ENCODE measurements at places on chromosomes 3 and 15.

GRCh38 chr3:65914740-65915367 lies 123.9 kb downstream of the MAGI1 start:
- DNase-seq, result no peak

GRCh38 chr3:12107071-12107713 lies 51.5 kb downstream of the TIMP4 start:
- DNase-seq, result peak; percentile 57

DNA sequence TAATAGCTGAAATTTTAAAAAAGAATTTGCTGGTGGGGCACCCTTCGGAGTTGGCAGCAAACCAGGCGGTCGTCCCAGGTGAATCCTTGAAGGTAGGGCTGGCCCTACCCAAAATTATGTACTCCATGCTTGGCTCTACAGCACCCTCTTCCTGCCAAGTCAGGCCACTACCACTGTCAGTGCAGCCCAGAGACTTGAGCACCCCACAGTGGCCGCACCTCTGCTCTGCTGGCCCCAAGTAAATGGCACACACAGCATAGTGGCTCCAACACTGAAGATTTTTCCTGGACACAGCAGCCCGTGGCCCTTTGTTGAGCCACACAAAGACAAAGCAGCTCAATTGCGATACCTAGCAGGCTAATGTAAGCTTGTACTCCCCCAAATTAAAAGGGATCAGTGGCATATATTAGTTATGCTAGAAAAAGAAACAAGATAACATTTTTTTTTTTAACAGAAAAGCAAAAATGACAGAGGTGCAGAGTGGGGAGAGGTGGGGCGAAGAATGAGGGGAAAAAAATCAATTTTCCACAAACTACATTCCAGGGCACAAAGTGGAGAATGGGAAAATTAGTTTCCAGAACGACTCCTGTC lies 250.5 kb downstream of the UACA start:
- no peak for DNase-seq

DNA sequence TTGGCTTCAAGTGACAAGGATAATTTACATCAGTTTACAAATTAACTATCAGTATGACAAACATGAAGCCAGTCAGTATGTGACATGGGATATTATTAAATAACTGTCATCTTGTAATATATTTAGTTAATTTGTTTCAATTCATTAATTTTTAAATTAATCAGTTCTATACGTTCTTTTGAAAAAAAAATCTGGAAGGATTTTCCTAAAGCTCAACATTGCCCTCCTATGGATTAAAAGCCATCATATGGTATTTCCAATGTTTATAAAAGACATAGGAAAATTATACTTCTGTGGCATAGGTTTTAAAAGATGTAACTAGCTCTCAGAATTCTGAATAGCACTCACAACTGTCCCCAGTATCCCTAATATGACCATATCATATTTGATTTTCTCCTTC lies 134.4 kb downstream of the PLOD2 start:
- no peak for DNase-seq

- no peak for DNase-seq
These were observed 109.5 kb downstream of the PGPEP1L start for GRCh38 chr15:98898122-98898521.

DNA sequence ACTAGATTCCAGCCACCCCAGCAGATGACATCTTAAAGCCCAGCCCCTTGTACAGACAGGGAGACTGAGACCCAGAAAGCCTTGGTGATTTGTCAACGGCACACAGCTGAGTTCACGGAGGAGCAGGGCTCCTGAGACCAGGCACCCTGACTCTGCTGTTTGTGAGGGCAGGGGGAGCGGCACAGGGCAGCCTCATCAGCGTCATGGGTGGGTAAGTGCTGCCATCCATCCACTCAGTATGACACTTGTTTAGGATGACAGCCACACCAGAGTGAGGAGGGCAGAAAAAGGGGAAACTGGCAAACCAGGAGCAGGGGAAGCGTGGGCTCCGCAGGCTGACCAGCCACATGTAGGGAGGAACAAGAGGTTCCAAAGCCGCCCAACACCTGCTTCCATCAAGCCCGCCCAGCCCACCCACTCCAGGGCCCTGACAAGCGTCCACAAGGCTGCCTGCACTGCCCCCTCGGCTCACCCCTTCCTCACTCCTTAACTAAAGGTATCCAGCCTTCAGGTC lies 19.9 kb downstream of the RBPMS2 start:
- DNase-seq, result no peak

DNA sequence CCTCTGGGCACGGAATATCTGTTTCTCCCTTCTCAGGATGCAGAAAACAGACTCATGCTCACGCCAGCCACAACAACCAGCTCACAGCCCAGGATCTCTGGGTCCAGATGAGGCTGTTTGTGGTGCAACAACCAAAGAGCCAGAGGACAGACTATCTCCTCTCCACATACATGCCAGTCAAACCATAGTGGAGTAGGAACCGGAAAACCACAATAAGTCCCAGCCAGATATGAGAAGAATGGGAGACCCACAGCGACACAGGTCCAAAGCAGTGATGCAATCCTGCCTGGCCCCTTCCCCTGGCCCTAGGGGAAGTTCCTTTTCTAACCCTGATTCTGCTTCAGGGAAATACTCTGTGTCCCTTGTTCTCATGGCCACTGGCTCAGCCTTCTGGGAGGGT lies 27.6 kb downstream of the MEX3B start:
- DNase-seq, result no peak

DNA sequence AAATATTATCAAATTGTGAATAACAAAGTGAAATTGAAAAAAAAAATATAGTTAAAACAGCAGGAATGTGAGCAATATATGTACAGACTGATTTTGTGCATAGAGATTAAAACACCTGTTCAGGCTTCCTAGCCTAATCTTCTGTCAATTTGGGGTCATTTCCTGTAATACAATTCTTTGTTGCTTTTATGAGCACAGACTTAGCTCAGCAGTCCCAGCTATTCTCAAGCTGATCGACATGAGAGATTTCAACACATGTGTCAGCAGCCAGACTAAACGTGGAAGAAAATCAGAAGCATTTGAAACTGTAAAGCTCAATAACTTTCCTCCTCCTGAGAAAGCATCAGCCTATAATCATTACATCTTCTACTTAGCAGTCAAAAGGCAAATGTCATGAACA lies 1.6 kb upstream of the FHIT start:
- no peak for DNase-seq

DNA sequence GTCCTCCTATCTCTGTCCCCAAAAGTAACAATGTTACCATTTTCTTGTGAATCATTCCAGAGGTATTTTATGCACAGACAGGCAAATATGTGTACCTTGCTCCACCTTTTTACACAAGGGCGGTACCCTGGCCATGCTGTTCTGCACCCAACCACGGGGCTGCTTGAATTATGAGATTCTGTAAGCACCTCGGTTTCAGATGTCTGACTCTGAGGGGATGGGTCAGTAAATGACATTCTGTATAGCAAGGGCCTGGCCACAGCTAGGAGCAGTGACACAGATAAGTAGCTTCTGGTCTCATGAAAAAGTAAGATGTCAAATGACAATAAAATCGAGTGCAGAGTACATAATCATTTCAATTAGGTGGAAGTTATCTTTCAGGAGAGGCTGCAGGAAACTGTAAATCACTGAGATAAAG lies 30.4 kb upstream of the FLNB start:
- DNase-seq, result no peak

DNA sequence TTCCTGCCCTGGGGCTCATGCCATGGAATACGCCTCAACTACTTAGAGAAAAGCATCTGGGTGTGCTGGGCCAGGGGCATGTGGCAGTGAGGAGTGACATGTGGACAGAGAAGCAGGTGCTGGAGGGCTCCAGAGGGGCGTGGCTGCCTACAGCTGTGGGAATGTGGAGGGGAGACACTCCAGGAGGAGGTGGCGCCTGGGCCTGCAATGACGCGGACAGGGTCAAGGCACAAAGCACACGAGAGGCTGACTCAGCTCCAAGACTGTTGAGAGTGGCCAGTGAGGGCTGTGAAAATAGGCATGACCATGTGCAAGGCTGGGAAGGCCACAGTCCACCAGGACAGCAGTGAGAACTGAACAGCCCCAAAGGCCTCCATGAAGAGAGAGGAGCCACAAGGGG lies 48.5 kb downstream of the PTH1R start:
- DNase-seq, result no peak

DNA sequence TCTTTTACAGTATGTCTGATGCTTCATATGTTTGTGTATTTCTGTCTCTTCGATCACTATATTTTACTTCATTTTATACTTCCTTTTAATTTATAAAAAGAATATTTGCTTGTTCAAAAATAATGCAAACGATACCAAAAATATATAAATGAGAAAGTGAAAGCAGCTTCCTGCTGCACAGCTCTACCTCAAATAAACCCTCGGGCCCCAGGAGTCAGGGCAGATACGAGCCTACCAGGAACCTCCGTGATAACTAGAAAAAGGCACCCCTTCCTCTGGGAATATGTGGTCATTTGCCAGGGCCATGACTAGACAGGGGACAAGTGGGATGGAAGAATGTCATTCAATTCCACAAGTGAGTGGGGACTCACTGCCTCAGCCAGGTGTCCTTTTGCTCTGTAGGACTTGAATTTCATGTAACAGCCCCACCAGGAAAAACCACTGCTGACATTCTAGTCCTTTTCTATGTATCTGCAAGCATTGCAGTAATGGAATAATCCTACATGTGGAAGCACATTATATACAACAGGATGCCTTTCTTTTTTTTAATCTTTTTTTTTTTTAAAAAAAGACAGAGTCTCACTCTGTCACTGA lies 133.3 kb downstream of the SUCLG2 start:
- DNase-seq, result no peak

GRCh38 chr15:64044300-64045100 lies 1.8 kb downstream of the DAPK2 start:
- DNase-seq, result no peak

DNA sequence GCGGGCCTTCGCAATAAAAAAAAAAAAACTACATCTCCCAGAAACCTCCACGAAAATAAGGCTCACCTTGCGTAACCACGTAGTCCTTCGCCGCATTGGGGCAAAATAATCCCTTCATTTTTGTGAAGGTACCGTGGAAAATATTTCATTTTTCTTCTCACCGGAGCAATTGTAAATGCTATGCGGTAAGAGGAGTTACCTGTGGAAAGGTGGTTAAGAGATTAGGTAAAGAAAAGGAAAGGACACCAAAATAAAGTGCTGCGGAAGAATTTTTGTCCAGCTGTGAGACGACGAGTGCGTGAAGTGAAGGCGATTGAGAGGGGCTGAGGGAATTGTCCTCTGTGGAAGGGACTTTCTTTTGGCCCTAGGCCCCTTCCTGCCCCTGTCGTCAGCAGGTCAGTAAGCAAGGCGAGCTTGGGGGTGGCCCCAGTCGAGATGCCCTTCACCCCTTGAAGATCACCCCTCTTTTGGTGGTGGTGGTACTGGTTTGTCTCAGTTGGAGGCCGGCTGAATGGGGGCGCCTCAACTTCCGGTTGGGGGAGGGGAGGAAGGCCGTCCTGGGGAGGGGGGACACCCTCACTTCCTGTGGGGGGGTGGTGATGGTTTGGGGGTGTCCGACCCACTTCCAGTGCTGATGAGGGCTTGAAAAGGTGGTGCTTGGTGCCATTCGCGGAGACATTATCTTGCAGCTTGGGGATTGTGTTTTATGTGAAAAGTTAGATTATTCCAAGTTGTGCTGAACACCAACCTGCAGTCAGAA lies at the start of gene HMG20A:
Gene HMG20A (plus strand): TSS at position 279 of the 760 bp plus-strand sequence. CDS start 37,520 bp downstream, outside the sequence.
- peak; percentile 78 for DNase-seq

DNA sequence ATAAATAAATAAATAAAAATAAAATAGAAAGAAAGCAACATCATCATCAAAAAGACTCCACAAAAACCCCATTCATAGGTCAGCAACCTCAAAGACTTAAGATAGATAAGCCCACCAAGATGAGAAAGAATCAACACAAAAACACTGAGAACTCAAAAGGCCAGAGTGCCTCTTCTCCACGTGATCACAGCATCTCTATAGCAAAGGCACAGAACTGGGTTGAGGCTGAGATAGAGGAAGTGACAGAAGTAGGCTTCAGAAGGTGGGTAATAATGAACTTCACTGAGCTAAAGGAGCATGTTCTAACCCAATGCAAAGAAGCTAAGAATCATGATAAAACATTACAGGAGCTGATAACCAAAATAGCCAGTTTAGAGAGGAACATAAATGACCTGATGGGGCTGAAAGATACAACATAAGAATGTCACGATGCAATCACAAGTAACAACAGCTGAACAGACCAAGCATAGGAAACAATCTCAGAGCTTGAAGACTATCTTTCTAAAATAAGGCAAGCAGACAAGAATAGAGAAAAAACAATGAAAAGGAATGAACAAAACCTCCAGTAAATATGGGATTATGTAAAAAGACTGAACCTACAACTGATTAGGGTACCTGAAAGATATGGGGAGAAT lies 26.4 kb downstream of the GNB5 start:
- no peak for DNase-seq

DNA sequence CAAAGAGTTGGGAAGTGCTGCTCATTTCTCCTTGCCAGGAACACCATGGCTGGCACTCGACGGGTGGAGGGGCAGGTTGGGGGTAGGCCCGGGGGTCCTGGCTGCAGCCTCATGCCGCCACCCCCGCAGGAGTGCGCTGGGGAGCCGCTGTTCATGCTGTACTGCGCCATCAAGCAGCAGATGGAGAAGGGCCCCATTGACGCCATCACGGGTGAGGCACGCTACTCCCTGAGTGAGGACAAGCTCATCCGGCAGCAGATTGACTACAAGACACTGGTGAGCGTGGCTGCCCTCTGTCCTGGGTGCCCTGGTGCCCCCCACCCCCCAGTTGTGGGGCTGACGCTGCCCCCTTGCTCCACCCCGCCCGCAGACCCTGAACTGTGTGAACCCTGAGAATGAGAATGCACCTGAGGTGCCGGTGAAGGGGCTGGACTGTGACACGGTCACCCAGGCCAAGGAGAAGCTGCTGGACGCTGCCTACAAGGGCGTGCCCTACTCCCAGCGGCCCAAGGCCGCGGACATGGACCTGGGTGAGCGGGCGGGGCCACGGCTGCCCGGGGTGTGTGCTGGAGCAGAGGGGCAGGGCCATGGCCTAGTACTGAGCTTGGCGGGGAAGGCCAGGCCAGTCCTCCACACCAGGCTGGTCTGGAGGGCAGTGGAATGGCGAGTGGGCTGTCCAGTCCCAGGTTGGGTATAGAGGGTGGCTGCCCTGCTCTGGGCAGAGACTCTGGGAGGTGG lies 45.1 kb downstream of the PLXNA1 start:
- DNase-seq, result no peak

GRCh38 chr3:177250151-177250550 lies 52.9 kb upstream of the TBL1XR1 start:
- no peak for DNase-seq

DNA sequence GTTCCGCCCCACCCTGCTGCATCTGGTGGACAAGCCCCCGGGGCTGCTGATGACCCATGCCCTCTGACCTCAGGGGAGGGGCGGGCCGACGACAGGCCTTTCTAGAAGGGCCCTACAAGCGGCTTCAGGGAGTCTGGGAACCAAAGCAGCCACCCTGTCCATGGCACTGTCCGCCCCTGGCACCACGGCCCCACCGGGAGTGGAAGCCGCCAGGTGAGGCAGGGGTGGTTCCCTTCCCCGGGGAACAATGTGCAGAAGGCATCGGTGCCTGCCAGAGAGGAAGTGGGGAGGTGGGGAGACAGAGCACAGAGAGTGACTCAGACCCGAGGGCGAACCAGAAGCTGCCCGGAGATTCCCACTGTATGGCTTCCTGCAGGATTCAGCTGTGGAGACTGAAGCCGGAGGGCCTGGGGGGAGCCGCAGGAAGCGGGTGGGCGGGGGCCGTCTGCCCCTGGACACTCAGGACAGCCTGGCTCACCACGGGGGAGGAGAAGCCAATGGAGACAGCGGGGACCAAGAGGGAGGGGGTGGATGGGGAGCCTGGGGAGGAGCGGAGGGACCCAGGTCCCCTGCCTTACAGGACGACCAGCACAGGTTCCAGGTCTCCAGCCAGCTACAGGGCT lies 134.0 kb downstream of the TPRA1 start:
- DNase-seq, result no peak

Measured in cerebellum (tissue), 4 donors.